ENCODE measurements at places on chromosomes 4 and X. TPM values are rescaled to one million over a fixed set of nuclear protein-coding genes. Genes with fewer than 3 reads are reported as not detected.

DNA sequence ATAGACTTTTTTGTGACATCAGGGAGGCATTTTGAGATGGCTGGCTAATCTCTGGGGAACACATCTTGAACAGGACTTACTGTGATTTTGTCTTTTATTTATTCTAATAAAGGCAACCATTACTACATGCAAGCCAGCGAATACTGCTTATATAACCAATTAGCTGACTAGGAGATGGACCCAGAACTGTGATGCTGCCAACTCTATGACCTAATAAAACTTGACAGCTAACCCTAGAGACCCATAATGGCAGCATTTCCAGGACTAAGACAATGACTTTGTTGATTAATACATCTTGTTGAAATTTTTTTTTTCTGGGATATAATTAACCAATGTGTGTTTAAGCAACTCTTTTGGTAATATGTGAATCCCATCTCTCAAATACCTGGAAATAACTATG lies 584.6 kb downstream of the PRR32 start:
- H3K27me3 ChIP-seq, result no peaks in the 10 kb centered on the region
- no peak overlapping the region for H3K4me3 ChIP-seq
- no peak for DNase-seq
- no peaks in the 10 kb centered on the region for H3K4me1 ChIP-seq
- no peaks in the 10 kb centered on the region for H3K36me3 ChIP-seq

DNA sequence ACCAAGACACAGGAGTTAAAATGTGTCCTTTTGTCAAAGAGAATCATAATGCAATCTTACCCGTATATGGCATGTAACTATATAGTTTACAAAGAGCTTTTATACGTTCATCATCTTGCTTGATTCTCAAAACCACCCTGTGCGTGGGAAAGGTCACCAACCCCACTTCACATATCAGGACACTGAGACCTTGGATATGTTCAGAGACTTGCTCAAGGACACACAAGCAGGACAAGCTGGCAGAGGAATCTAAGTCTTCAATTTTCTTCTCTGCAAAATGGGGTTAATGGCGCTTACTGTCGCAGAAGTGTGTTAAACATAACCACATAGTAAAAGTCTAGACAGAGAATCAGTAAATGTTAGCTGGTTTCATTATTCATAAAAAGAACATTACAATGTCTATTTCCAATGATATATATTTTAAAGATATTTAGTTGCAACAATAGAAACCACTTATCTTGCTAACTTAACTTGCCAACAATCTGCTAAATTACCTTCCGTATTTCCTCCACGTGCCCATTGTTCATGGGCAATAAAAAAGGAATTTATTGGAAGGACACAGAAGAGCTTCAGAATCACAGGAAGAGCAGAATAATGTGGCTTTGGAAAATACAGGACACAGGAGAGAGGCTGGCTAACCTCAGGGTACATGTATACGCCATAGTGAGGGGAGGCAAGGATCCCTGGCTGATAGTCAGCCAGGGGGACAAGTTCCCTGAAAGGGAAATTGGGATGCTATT lies 64.6 kb upstream of the TAPT1 start:
- no peaks in the 10 kb centered on the region for H3K4me1 ChIP-seq
- H3K27me3 ChIP-seq, result no peaks in the 10 kb centered on the region
- no peak overlapping the region for H3K4me3 ChIP-seq

GRCh38 chr4:16183604-16184003 lies 42.7 kb downstream of the TAPT1 start:
- H3K4me3 ChIP-seq, result no peak overlapping the region
- no peaks in the 10 kb centered on the region for H3K4me1 ChIP-seq
- H3K36me3 ChIP-seq, result no peaks in the 10 kb centered on the region
- no peak for DNase-seq
- H3K27ac ChIP-seq, result no peak overlapping the region

Gene RNF113A
- total RNA-seq, result 12.5 TPM

GRCh38 chr4:177566691-177567090 lies 124.5 kb upstream of the AGA start:
- H3K4me1 ChIP-seq, result no peaks in the 10 kb centered on the region
- no peak overlapping the region for H3K27ac ChIP-seq
- no peaks in the 10 kb centered on the region for H3K27me3 ChIP-seq
- no peaks in the 10 kb centered on the region for H3K36me3 ChIP-seq

Data from breast epithelium (tissue), 4 donors.